Left ventricle myocardium inferior (tissue), 1 donor: ENCODE measurements at places on chromosomes 1 and 21.

GRCh38 chr1:196660852-196661251 lies 9.0 kb downstream of the CFH start:
- DNase-seq: no peak

- no peak for DNase-seq
These were observed 6.0 kb downstream of the CADM3 start for GRCh38 chr1:159177272-159177907.

GRCh38 chr21:46393941-46394594 lies 64.6 kb upstream of the DIP2A start:
- no peak for DNase-seq

DNA sequence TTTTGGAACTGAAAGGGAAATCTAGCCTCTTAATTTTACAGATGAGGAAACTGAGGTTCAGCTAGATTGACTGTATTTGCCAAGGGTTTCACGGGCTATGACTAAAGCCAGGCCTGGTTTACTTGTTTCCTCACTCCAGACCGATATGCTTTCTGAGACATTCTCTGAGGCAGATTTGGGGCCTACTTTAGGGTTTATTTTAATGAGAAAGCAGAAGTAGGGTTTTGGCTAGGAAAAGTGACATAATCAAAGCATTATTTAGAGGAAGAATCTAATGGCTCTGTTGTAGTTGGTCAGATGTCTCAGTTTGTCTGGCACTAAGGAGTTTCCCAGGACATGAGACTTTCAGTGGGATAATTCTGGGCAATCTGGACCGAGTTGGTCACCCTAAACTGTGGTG lies 1.5 kb upstream of the RPTN start:
- no peak for DNase-seq

DNA sequence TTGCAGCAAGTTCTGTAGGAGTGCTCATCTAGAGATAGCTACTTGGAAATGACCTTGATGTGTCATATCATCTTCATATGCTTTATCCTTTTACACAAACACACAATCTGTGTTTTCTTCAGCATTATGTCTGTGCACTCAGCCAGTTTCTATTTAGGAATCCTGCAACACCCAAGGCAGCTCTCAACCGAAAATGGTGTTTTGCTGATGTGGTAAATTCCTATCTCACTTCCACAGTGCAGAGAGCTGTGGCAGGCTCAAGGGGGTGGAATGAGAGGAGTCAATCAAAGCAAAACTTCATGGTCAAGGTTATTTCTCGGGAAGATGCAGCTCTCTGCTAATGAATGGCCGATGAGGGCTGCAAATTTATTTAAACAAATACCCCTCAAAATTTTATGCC lies 59.3 kb downstream of the IGSF5 start:
- DNase-seq: no peak

GRCh38 chr1:221878134-221878533 lies 136.2 kb upstream of the DUSP10 start:
- DNase-seq: no peak

- no peak for DNase-seq
These were observed 2.8 kb upstream of the CELA2A start for GRCh38 chr1:15453734-15454133.

GRCh38 chr1:73778471-73778870 lies 419.5 kb downstream of the LRRIQ3 start:
- DNase-seq: no peak

GRCh38 chr1:53942127-53942957 lies 3.2 kb downstream of the IFT25 start:
- DNase-seq: no peak

GRCh38 chr1:209761011-209761635 lies 5.3 kb downstream of the TRAF3IP3 start:
- no peak for DNase-seq

- no peak for DNase-seq
These were observed 3.6 kb upstream of the MAP1LC3C start for GRCh38 chr1:242002510-242002909.

DNA sequence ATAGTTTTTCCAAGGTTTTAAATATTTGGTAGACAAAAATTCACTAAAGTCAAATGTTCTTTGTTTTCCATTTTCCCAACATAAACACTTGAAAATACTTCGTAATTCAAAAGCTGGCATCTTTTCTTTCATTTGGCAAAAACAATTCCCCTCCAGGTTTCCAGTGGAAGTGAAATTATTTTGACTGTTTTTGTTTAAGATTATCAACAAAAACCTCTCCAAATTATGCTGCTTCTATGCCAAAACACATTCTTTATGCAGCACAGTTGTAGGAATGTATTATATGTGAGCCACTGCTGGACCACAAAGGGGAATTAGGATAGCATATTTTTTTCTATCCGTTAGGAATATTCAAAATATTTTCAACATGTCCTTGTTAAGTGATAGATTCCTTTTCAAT lies 44.1 kb downstream of the SLC5A9 start:
- no peak for DNase-seq

GRCh38 chr1:248786156-248786555 lies 30.6 kb upstream of the LYPD8 start:
- no peak for DNase-seq

DNA sequence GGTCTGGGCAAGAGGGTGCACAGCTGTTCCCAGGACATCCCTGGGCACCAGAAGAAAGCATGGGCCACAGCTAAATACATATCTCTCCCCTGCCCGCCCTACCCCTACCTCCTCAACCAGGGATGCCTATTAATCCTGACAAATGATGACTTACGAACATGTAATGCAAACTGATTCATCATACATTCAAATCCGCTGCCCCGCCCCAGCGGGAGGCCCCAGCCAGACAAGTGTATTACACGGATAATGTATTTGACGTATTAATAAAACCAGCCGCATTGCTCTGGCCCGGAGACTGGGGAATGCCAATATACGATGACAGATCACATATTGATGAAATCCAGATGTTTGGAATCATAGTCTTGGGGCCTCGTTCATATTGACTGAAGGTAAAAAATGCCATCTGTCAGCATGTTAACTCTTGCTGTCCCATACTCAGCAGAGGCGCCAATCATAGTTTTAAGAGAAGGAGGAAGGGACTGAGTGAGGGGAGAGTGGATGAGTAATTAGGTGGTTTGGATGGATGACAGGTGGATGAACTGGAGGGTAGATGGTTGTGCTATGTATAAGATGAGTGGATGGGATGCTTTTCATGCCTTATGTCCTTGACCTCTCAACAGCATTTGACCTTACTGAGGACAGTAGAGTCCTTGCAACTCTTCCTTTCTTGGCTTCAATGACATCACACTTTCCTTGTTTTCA lies 68.2 kb downstream of the TMEM53 start:
- DNase-seq: no peak

GRCh38 chr1:220914283-220915116 lies 35.3 kb downstream of the HLX start:
- DNase-seq: no peak

- DNase-seq: no peak
These were observed 20.9 kb downstream of the UMODL1 start for GRCh38 chr21:42091899-42092508.

GRCh38 chr1:154955718-154956543 lies at the start of gene PBXIP1:
Gene PBXIP1 (minus strand): TSS chr1:154956099. CDS start chr1:154953721, 2,378 bp downstream.
- DNase-seq: peak; percentile 45

DNA sequence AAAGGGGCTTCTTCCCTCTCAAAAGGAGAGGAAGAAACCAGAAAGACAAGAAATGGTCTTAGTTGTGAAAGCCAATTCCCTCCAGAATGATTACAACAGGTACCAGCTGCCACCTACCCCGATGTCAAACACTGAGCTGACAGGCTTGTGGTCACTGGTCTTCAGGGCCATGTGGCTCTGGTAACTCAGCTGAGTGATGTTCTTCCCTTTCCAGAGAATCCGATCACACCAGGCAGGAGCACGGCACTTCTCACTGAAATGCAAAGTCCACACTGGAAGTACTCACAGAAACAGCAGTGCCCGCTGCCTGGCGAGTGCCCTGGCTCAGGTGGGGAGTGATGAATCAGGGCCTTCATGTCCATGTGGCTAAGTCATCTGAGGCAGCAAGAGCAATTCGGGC lies 18.7 kb upstream of the MTF1 start:
- no peak for DNase-seq

DNA sequence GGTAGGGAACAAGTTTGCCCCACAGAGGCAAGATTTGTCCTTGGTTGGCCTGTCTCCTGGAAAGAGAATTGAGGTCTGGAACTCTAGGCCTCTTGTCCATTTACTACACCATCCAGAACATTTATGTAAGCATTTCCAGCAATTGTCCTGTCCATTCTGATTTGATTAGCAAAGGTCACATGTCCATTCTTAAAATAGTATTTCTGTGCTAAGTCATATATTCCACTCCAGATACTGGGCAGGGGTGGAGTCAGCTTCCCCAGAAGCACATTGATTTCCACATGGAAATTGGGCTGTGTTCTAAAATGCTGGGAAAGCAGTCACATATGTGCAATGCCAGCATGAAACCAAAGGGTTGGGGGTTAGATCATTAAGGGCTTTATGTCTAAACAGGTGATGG lies 21.5 kb upstream of the FMN2 start:
- DNase-seq: no peak

GRCh38 chr1:236083650-236084385 lies 18.9 kb upstream of the NID1 start:
- DNase-seq: no peak

DNA sequence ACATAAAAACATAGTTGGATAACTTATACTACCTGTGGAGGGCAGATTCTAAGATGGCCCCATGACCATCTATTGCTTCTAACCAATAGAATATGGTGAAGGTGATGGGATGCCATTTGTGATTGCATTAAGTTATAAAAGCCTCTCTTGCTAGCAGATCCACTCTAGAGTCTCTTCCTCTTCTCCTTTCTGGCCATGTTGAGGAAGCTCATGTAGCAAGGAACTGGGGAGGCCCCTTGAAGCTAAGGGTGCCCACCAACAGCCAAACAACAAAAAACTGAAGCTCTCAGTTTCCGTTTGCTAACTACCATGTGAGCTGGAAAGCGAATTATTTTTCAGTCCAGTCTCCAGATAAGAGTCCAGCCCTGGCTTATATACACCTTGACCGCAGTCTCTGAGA lies 16.0 kb upstream of the AGO1 start:
- DNase-seq: no peak

- DNase-seq: no peak
These were observed 327.2 kb downstream of the PTPRU start for GRCh38 chr1:29563571-29563970.

DNA sequence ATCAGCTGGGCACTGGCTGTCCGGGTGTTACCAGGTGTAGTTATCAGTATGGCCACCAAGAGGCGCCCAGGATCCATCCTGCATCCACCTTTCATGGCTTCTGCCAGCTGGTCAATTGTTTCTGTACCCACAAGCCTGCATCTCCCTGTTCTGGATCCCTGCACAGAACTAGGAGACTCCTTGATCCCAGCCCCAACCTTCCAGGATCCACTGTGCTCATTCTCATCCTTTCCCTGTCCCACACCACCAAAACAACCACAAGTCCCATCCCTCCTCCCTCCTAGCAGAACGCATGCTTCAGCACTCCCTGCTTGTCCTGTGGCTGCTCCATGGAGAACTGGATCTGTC lies 27.2 kb upstream of the FOXE3 start:
- DNase-seq: peak; percentile 33
